Fibroblast of lung (primary cell): ENCODE measurements at places on chromosomes 1 and 21. TPM values are rescaled to one million over a fixed set of nuclear protein-coding genes. Genes with fewer than 3 reads are reported as not detected.

- no peak for DNase-seq
Measured at GRCh38 chr21:38950435-38951094, 144.8 kb downstream of the ETS2 start.

- DNase-seq = peak; percentile 31
Measured at GRCh38 chr1:63612564-63612963, 19.4 kb downstream of the PGM1 start.

The OR4F16 gene
- total RNA-seq = 0.17 and 0.26 TPM in 2 replicates

The AMY1C gene
- not detected in 2 replicates for total RNA-seq

- no peak for DNase-seq
Measured at GRCh38 chr1:17315542-17316130, 7.6 kb downstream of the PADI4 start.

The CD244 gene
- not detected in 2 replicates for total RNA-seq

The CFAP74 gene
- 0.26 TPM in 1 of 2 replicates, not detected in the other for total RNA-seq
